ENCODE measurements at places on chromosomes 4 and X.

GRCh38 chrX:7435822-7436221, 287.9 kb upstream of the PUDP start:
- no peak for DNase-seq

GRCh38 chrX:111180750-111181240, 84.8 kb downstream of the PAK3 start:
- DNase-seq: no peak

GRCh38 chrX:19889582-19890342, 2.4 kb upstream of the SH3KBP1 start:
- no peak for DNase-seq

- no peak for DNase-seq
Observed at GRCh38 chr4:105632599-105632998, 75.9 kb downstream of the INTS12 start.

GRCh38 chrX:105314458-105314857, 94.0 kb upstream of the TEX13A start:
- DNase-seq: no peak

DNA sequence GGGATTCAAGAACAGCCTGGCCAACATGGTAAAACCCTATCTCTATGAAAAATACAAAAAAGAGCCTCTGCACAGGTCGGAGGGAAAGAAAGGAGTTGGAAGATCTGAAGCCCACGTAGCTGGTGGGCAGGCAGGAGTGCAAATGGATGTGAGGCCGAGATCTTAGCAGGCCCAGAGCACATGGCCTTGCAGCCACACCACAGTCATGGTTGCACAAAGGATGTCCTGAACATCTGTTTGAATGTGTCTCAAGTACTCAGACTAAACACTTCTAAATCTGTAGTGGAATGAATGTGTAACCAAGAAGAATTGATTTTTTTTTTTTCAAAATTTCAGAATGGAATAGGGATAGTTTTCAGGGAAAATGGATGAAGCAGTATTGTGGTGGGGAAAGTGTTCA, 10.8 kb downstream of the CA5B start:
- no peak for DNase-seq

- no peak for DNase-seq
Observed at GRCh38 chr4:117610706-117611308, 423.5 kb upstream of the NDST3 start.

GRCh38 chr4:74590476-74590875, 145.5 kb downstream of the AREG start:
- no peak for DNase-seq

DNA sequence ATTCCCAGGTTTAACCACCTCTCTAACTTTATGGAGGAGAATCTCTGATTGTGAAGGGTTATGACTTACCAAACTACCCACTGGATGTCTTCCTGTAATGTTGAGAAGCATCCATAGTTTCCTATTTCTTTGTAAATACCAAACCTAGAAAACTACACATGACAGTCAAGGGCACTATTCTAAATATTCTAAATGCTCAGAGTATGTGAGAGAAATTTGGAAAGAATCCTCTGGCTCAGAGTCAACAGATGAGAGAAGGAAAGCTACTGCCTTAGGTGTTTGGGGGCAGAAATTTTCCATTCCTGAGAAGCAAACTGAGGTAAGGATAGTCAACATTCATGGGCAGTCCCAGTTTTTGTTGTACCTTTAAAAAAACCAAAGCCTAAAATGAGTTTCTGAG, 155.8 kb downstream of the KCNIP4 start:
- no peak for DNase-seq

- DNase-seq: no peak
Observed at GRCh38 chr4:3362431-3363287, 69.8 kb downstream of the RGS12 start.

- no peak for DNase-seq
Observed at GRCh38 chrX:128581615-128582014, 529.4 kb upstream of the ACTRT1 start.

- peak; percentile 17 for DNase-seq
Observed at GRCh38 chr4:22462688-22463087, 53.2 kb downstream of the ADGRA3 start.

- DNase-seq: no peak
Observed at GRCh38 chr4:4440333-4441061, 53.6 kb downstream of the NSG1 start.

DNA sequence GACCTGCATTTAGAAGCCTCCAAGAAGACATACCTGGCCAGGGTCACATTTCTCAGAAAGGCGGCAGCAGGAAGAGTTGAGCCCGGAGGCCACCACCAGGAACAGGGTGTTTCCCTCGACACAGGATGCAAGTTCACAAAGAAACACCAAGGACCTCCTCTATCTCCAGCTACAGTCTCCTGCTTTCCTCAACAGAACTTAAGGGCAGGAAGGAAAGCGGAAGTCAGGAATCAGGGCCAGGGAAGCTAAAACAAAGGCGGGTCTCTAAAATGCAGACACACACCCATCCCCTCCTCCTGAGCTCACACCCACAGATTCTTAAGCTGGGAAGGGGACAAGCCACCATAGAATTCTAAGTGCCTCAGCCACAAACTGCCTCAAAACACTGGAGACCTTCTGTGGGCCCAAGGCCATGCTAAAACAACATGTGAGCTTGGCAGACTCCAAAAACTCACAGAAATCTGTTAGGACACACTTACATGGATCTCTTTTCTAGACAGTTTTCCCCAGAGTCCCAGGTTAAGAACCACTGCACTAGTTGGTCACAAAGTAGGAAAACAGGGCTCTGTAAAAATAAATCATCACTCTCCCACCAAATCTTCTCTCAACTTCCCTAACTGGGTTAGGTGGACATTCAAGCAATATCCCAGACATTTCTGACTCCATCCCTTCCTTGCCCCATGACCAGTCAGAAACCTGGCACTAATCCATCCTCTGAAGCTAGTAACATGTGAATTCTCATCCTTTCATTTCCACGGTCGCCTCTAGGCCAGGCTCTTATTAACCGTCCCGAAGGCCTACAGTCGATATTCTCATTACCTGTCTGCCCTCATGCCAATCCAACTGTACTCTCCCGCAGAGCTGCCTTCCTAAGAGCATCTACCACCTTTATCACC, 163.2 kb downstream of the APBB2 start:
- DNase-seq: no peak

- no peak for DNase-seq
Observed at GRCh38 chrX:1679238-1679637, 64.4 kb downstream of the ASMT start.
